LoVo (cell line): ENCODE measurements at places on chromosomes 5 and 9.

DNA sequence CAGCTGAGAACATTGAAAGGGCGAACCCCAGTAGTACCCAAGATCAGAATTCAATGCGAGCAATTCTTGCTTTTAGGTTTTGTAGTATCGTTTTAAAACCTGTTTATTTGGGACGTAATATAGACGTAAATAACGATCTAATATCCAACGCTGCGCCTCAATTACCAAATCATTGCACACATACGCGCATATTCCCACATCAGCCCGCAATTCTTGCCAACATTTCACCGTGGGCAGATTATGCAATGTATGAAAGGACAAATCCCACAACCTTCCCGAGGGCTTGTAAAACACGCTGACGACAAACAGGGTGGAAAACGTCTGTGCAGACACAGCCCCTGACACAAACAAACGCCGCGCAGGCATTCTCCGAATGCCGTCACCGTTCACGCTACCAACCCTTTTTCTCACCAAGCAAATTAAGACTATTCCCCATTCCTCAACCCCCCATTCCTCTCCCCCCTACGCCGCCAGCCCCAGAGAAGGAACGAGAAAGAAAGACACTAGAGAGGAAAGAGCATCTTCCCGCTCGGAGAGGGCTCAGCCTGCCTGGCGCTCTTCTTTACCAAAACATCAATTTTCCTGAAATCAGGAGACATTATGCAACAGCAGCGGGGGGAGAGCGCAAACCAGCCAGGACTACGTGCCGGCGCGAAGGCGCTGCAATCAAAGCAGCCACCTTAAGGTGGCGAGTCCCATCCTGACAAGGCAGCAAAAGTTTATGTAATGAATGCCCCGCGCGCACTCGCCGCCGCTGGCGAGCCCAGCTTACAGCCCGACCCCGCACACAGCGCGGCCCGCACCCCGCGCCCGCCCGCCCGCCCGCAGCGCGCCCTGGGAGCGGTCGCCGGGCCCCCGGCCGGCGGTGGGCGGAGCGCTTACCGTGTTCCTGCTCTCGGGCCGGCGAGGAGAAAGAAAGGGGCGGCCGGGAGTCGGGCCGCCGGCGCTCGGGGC is 597 bp downstream of the NFIL3 start:
- DNase-seq, result peak; percentile 55

DNA sequence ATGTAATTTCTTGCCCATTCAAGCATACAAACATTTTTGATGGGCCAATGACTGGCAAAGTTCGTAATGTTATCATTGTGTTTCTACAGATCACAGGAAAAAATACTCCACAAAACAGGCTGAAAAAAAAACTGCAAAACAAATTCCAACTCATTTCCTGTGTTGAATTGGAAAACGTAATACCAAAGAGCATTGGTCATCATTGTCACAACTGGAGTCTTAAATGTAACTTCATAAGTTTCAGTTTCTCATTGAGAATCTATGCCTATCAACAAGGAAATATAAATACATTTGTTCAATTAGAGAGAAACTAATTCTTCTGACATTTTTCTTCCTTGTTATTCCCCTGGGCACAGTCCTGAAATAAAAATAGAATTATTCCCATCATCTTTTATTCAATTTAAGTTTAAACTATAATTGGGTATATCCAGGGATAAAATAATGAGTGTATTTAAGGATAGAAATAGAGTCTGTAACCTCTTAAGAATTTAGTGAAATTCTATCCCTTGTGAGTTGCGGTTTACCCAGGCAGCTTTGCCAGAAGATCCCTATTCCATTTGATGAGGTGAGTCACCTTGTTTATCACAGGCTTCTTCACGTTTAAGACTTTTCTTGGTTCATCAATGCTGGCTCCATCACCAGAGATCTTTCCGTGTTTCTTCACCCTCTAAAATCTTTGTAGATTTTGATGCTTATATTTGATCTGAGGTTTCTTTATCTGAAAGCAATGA is 112.7 kb upstream of the ITGA1 start:
- DNase-seq, result peak; percentile 29

DNA sequence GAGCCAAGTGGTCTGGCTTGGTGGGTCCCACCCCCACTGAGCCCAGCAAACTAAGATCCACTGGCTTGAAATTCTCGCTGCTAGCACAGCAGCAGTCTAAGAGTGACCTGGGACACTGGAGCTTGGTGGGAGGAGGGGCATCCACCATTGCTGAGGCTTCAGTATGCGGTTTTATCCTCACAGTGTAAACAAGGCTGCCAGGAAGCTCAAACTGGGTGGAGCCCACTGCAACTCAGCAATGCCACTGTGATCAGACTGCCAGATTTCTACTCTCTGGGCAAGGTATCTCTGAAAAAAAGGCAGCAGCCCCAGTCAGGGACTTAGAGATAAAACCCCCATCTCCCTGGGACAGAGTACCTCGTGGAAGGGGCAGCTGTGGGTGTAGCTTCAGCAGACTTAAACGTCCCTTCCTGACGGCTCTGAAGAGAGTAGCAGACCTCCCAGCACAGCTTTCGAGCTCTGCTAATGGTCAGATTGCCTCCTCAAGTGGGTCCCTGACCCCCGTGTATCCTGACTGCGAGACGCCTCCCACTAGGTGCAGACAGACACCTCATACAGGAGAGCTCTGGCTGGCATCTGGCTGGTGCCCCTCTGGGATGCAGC is 18.2 kb upstream of the STK32A start:
- DNase-seq, result no peak

DNA sequence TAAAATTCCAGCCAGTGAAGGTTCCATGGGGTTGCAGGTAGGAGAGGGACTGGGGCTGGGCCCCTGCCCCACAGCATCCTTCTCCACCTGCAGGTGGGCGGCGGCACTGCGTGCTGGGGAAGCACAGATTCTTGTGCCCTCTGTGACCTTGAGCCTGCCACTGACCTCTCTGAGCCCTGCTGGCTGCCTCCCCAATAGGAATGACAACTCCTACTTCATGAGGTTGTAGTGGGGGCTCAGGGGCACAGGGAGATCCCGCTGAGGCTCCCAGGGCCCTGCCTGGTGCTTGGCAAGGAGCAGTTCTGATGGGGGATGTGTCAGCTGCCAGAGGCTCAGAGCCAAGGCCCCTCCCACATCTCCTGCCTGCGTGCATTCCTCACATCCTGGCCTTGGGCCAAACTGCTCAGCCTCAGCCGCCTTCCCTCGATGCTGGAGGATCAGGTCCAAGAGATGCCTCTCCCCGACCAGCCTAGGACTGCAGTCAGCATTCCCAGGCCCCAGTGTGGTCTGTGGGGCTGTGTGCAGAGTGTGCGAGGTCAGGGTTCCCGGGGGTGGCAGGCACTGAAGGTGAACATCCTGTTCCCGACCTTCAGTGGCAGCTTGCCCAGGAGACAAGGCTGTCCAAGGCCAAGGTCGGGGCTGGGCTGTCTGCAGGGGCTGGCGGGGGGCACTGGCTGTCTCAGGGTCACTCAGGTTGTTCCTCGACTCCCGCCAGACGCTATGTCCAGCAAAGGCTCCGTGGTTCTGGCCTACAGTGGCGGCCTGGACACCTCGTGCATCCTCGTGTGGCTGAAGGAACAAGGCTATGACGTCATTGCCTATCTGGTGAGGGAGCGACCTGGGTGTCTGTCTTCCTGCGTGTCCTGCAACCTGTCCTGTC is 7.0 kb downstream of the ASS1 start:
- DNase-seq, result peak; percentile 79

DNA sequence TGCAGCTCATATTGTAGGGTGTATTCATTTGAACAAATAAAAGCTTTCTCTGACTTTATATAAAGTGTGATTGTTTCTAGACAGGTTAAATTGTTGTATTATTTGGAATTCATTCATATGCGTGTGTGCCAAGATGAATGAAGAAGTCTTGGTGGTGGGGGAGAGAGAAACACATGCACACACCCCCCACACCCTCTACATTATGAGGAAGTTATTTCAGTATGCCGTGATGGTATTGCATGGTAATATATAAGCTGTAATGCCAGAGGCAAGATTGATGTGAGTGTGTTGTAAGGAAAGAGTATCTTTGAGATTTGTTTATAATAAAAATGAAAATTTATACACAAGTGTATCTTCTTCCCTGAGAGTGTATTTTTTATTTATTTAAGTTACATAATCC is 71.0 kb downstream of the IPO11 start:
- DNase-seq, result no peak

GRCh38 chr9:127446713-127447415 is 4.3 kb downstream of the RPL12 start:
- no peak for DNase-seq

DNA sequence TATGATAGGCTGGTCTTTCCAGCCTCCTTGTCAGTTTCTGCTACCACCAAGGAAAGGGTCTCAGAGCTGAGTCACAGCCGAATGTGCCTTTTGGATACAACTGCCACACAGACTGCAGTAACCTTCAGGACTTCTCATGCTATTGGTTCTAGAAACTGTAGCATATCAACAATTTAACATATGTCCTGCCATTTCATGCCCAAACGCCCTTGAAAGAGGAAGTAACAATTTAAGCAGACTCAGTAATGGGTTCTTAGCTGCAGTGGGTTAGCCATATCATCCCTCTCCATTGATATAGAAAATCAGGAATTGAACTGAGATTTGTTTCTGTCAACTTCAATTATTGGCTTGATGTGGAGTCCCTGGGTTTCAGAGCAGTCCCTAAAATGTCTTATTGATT is 4.1 kb upstream of the CLK4 start:
- DNase-seq, result no peak

GRCh38 chr9:133158695-133159094 is 5.0 kb downstream of the GBGT1 start:
- no peak for DNase-seq

DNA sequence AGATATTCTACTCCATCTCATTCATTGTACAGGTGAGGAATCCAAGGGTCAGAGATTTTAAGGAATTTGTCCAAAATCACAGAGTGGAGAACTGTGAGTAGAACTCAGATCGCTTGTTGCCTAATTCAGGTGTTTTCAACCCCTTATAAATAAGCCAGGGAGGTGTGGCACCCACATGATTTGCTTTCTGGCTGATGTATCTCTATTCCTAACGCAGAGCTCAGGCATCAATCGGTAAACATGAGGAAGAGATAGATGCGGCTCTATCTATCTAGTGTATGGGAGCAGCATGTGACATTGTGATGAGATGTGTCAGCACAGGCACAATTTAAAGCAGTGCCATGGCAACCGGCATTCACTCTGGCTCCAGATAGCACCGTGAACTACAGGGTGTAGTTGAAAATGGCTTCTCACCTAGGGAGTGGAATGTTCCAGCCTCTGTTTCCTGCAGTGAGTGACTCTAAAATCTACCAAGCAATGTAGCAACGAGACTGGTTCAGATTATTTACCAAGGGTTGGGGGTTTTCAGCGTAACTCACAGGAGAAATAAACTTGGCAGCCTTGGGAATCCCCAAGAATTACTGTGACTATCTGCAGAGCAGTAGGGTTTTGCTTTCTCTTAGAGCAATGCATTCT is 53.4 kb upstream of the SUB1 start:
- peak; percentile 68 for DNase-seq

DNA sequence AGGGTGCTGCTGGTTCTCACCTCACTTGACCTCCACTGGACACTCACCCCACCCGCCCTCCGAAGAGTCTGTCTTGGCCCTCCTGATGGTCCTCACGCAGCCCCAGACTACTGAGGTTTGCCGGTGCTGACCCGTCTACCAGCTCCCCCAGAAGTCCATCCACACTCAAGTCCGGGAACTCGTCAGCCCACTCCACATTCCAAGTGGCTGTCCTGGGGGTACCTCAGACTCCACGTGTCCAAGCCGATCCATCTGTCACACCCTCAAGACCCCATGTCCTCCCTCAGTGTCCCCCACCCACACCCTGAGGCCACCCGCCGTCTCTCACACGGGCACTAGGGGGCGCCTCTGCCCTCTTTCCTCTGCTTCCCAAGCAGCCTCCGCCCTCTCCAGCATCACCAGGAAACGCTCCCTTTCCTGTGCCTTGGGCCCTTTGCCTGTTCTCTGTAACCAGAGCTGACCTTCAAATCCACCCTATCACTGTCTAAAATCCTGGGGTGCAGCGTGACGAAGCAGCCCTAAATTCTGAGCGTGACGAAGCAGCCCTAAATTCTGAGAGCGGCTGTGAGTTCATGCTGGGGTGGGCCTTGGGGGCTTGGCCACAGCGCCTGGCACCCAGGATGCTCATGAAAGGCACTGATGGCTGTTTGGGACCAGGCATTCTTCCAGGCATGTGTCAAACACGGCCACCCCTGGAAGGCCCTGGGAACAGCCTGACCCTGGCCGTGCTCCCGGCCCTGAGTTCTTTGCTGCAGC is 95.7 kb downstream of the KCNT1 start:
- no peak for DNase-seq

DNA sequence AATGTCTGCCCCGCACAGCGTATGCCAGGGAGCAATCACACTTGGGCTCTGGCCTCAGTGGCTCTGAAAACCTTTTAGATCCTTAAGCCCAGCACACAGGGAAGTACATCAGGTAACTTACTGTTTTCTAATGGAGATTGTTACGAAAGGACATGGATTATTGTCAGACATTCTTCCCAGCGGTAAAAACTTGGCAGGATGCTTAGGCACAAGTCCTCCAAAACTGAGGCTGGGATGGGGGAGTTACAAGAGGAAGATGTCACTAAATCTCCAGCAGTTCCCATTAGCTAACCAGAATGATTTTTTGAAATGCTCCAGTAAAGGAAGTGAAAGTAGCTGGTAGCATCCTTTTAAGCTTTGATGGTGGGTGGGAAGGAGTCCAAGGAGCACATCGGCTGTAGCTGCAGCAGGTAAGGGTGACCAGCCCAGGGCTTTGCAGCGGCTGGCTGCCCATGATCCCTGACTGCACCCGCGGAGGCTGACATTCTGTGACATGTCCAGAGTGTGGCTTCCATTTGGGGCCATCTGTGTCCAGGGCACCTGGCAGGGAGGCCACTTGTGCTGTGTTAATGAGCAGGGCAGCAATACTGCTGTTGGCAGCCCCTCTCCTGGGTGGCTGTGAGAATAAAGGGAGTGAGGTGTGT is 165.8 kb downstream of the GADD45G start:
- DNase-seq, result no peak

DNA sequence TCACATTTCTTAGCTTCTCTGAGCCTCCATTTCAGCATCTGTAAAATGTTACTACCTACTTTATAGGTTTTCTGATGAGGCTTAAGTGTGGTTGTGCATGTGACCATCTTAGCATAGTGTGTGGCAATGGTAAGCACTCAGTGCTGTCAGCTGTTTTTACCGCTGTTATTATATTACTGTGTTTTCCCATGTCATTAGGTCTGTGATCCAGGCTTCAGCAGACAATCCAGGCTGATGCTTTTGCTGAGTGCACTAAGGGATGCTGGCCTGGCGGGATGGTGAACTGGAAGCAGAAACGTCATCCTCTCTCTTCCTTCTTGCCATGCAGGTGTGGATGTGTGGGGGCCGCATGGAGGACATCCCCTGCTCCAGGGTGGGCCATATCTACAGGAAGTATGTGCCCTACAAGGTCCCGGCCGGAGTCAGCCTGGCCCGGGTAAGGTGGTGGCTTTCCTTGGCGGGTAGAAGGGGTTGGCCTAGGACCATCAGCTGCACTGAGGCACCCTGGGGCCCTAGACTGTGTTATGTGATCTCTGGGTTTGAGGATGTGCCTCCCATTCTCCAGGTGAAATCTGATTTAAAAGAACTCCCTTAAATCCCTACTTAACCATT is 41.9 kb upstream of the SAP30L start:
- DNase-seq, result no peak

- DNase-seq, result no peak
These were observed 236.4 kb downstream of the CAAP1 start for GRCh38 chr9:26656003-26656870.
